CD4-positive, alpha-beta T cell (primary cell): ENCODE measurements at places on chromosomes 12 and 14.
A peak's percentile ranks its signal among the peaks of the same experiment; 100 is the strongest.

DNA sequence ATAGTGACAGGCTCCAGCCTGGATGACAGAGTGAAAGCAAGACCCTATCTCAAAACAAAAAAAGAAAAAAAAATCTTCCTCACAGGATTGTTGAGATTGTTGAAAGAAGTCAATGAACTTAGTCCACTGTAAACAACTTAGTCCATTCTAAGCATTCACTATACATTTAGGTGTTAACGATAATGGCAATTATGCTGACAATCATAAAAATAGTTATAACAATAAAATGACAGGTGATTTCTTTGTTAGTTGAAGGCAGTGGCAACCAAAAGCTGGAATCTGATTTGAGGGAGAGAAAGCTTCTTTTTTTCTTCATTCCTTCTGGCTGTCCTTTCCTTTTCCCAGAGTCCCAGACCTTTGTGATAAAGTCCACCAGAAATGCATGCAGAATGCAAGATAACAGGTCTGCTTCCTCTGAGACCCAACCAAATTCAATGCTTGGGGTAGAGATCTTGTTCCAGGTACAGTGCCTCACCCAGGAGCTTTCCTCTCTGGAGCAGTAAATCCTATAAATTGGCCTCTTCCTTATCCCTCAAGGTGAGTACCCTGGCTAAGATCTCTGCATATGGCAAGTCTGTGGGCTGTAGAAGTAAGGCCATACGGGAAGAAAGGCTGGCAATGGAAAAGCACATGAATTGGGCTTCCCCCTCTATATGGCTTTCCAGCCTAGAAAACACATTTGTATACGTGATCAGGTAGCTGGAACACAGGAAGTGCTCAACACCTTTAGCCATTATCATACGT is 52.5 kb downstream of the PAX9 start:
- DNase-seq = no peak

DNA sequence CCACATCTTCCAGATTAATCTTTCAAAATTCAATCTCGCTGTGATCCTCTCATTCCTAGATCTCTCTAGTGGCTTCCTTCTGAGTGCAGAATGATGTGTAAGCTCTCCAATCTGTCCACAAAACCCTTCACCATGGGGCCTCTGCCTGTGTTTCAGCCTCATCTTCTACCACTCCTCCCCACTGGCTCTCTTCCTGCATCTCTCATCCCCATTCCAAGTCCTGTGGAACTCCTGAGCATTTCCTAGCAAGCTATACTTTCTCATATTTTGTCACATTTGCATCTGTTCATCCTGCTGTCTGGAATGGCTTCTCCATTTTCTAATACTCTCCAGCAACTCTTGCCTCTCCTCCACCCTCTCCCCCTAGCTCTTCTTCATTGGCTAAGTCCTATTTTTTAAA is 242.0 kb upstream of the DAAM1 start:
- no peak for DNase-seq

DNA sequence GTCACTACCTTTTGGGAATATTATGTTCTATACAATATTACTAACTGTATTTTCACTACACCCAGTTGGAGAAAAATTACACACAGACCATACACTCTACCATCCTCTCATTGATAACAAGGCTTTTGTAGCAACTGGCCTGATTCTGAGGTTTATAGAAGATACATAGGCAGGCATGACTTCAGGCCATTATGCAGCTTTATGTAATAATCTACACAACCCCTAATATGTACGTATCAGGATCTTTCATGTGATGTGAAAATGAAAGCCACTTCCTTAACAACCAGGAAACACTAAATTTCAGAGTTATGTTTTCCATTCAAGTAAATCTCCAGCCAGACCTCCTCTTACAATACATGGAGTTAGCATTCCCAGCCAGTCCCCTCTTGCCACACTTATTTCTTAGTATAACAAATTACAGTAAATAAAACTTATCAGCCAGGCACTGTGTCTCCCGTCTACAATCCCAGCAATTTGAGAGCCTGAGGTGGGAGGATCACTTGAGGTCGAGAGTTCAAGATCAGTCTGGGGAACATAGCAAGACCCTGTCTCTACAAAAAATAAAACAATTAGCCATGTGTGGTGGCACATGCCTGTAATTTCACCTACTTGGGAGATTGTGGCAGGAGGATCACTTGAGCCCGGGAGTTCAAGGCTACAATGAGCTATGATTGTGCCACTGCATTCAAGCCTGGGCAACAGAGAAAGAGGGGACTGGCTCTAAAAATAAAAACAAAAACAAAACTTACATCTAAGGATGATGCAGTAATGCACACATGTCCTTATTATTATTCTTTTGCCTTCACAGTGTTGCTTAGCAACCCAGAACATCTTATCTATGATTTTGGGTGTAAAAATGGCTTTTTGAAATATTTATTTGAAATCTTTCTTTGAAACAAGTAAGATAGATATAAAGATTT is 10.4 kb upstream of the OSBPL8 start:
- DNase-seq = peak; percentile 43

DNA sequence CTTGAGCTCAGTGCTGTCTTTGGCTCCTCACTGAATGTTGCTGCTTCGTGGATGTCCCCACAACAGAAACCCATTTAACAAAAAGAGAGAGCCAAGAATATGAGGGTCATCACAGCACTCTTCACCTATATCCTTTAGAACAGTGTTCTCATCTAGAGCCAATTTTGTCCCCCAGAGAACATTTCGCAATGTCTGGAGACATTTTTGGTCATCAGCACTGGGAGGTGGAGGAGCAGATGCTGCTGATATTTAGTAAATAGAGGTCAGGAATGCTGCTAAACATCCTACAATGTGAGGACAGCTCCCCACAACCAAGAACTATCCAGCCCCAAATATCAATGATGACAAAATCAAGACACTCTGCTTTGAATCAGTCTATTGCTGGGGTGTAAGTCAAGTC is 92.5 kb downstream of the BBS10 start:
- no peak for DNase-seq

- DNase-seq = no peak
Observed at GRCh38 chr12:291153-291723, 28.6 kb upstream of the SLC6A13 start.

DNA sequence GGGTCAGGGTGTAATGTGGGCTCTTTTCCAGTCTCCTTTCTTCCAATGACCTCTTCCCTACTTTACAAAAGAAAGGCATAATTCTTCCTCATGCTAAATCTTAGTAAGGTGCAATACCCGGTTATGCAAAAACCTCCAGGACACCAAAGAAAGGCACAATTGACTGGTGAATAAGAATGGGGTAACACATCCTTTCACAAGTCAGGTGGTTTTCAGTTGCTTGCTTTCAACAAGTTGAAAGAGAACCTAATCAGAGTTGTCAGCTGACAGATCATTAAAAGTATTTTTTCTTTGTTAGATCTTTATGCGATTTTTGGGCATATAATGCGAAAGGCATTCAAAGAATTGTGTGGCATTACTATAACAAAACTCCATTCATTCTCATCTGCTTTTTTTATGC is 1.3 kb upstream of the AEBP2 start:
- DNase-seq = no peak

DNA sequence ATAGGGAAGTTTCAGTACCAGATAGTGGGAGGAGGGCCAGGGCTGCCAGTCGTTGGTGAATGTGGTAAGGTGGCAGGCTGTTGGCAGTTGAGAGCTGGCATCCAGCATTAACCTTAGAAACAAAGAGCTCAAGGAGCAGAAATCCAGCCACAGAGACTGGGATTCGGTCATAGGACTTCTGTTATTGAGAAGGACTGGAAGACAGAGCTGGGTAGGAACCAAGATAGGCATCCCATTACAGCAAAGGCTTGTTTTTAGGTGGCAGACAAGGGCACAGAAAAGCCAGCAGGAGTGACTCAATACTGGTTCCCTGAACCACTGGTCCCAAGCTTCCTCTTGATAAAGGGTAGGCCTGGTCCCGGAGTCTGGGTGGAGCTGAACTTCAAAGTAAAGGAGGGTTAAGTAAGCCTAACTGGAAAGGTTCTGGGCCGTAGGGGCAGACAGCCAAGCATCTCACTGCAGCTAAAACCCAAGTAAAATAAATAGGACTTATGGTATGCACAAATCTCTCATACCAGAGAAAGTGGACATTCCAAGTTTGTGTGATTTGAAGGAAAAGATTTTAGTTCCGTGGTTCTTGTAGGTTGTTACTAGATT is 147.9 kb downstream of the ETV6 start:
- no peak for DNase-seq

DNA sequence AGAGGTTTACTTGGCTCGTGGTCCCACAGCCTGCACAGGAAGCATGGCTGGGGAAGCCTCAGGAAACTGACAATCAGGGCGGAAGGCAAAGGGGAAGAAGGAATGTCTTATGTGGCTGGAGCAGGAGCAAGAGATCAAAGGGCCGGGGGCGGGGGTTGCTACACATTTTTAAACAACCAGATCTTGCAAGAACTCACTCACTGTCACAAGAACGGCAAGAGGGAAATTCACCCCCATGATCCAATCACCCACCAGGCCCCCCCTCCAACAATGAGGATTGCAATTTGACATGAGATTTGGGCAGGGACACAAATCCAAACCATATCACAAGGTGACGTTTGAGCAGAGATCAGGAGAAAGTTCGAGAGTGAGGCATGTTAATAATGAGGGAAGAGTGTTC is 163.7 kb upstream of the RPH3A start:
- DNase-seq = no peak

- DNase-seq = no peak
Observed at GRCh38 chr12:124616394-124617221, 49.2 kb upstream of the NCOR2 start.
